ENCODE measurements at places on chromosomes 1 and 21.
A peak's percentile ranks its signal among the peaks of the same experiment; 100 is the strongest.

GRCh38 chr1:71881611-71882010 lies 400.7 kb downstream of the NEGR1 start:
- DNase-seq: no peak

DNA sequence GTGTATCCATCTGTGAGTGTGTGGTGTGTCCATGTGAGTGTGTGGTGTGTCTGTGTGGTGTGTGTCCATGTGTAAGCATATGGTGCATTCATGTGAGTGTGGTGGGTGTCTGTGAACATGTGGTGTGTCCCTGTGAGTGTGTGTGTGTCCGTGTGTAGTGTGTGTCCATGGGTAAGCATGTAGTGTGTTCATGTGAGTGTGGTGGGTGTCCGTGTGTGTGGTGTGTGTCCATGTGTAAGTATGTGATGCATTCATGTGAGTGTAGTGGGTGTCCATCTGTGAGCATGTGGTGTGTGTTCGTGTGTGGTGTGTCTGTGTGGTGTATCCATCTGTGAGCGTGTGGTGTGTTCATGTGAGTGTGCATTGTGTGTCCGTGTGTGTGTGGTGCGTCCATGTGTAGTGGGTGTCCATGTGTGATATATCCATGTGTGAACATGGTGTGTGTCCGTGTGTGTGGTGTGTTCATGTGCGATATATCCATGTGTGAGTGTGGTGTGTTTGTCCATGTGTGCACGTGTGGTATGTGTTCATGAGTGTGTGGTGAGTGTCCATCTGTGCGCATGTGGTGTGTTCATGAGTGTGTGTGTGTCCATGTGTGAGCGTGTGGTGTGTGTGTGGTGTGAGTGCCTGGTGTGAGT lies 12.3 kb downstream of the SLC19A1 start:
- no peak for DNase-seq

- DNase-seq: no peak
These were observed 110.0 kb upstream of the SPAG17 start for GRCh38 chr1:118294875-118295642.

- no peak for DNase-seq
These were observed 41.1 kb downstream of the C1orf198 start for GRCh38 chr1:230827081-230827681.

GRCh38 chr1:106721790-106722189 lies 334.7 kb upstream of the PRMT6 start:
- DNase-seq: no peak

GRCh38 chr1:6392809-6393399 lies 663 bp downstream of the ACOT7 start:
- DNase-seq: no peak

- DNase-seq: no peak
These were observed 39.6 kb upstream of the GPR52 start for GRCh38 chr1:174408146-174408545.

- DNase-seq: no peak
These were observed 19.5 kb downstream of the PLA2G5 start for GRCh38 chr1:20089328-20090077.

DNA sequence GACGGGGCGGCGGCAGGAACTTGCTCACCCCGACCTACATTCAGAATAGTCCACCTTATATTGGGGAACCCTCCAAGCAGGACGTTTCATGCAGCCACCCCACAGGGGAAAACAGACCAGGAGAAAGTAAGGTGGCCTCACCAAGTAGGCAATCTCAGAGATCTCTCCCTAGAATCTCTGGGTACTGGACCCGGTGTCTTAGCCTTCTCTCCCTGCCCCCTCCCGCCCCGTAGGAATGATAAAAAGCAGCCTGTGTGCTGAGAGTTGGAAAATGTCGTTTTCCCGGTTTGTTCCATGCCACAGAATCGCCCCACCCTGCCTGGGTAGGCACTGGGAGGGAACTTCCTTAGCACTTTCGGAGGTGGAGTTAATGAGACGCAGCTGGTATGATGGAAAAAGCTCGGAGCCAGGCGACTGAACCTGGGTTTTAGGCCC lies 789 bp upstream of the PTPN14 start:
- DNase-seq: peak; percentile 75

- DNase-seq: peak; percentile 65
These were observed 300 bp downstream of the USP24 start for GRCh38 chr1:55214934-55215193.

GRCh38 chr1:161726473-161727255 lies 5.3 kb downstream of the FCRLB start:
- peak; percentile 48 for DNase-seq

GRCh38 chr1:160685266-160685665 lies 26.4 kb downstream of the CD48 start:
- no peak for DNase-seq

GRCh38 chr1:247322442-247322841 lies 9.2 kb downstream of the ZNF496 start:
- DNase-seq: no peak

DNA sequence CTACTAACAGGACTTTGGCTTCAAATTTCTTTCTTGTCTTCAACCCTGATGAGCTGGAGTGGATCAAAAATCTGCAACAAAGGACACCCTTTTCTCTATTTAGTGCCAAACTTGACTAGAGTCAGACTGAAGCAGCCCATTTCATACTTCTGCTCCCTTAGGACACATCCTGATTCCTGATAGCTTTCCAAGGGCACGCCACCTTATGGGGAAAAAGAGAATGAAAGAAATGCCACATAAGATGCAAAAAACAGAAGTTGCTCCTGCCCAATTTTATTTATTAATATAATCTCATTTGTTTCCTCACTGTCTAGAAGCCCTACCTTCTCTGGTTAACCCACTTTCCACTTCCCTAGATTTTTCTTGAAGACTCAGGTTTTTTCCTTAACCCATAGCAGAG lies 72.7 kb upstream of the NBPF4 start:
- DNase-seq: no peak

Measured in lung microvascular endothelial cell (primary cell).